ENCODE measurements at places on chromosomes 5 and 9.

DNA sequence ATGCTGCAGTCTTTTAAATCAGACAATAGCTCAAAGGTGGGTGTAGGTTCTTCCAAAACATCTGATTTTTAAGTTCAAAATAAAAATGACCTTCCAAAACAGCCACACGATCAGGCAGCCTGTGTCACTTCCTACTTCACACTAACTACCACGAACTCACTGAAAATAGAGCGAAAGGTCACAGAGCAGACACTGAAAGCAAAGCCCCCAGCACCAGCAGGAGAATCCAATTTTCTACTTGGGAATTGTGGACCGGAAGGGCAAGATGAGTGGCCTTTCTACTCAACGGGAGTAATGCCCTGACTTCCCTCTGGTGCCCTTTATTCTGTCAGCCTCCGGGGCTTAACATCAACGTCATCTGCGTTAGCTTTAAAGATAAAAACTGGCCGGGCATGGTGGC, 107.8 kb upstream of the FAM120A start:
- no peak for DNase-seq

GRCh38 chr5:95861221-95861863, 38.8 kb upstream of the GLRX start:
- peak; percentile 55 for DNase-seq

DNA sequence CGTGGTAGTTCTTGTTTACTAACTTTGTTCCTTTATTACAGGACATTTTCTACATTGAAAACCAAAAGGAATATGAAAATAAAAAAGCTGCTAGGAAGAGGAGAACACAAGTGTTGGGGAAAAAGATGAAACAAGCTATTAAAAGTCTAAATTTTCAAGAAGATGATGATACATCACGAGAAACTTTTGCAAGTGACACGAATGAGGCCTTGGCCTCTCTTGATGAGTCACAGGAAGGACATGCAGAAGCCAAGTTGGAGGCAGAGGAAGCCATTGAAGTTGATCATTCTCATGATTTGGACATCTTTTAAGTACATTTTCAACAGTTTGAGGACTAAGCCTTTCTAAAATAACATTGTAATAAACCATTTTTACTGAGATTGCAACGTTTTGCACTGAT, 23.8 kb downstream of the PHAX start:
- DNase-seq = no peak

- no peak for DNase-seq
Observed at GRCh38 chr5:98482321-98483300, 290.9 kb upstream of the RGMB start.

GRCh38 chr5:115168829-115169486, 750 bp downstream of the TRIM36 start:
- DNase-seq = no peak

GRCh38 chr5:74935752-74936091, 69.5 kb upstream of the FAM169A start:
- DNase-seq = no peak

- no peak for DNase-seq
Observed at GRCh38 chr9:13718539-13718938, 439.0 kb upstream of the MPDZ start.

DNA sequence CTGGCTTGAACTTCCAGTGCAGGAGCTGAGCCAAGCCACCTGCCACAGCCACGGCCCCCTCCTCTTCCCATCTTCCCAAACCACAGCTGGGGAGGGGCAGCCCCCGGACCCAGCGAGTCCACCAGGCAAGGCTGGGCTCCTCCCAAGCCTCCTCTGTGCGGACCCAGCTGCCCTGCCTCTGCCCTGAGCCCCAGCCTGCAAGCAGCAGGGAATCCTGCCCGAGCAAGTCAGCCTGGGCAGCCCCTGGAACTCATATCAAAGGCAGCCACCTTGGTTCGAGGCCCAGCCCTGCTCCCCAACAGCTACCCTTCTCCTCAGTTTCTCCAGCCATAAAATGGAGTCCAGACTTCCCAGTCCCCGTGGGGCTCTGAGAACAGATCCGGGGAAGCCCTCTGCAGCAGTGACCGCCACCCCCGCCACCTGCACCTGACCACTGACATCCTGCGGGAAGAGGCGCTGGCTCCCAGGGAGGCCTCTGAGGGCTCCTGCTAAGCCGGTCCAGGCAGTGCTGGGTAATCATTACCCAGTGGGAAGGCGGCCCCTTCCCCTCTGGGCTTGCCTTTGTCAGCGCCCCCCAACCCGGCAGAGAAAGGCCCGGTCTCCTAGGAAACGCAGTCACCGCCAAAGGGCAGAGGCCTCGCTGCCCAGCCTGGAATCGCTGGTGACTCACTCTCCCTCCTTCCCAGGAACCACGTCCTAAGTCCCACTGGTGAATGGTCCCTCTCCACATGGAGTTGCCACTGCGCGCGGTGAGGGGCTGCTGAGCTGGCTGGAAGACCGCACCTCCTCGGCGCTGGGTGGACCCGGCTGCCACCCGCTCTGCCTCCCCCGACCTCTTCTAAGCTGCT, 1.5 kb downstream of the VAV2 start:
- no peak for DNase-seq

GRCh38 chr5:174071484-174071883, 26.0 kb downstream of the NSG2 start:
- no peak for DNase-seq

- DNase-seq = peak; percentile 66
Observed at GRCh38 chr9:4985386-4986266, 554 bp downstream of the JAK2 start.

DNA sequence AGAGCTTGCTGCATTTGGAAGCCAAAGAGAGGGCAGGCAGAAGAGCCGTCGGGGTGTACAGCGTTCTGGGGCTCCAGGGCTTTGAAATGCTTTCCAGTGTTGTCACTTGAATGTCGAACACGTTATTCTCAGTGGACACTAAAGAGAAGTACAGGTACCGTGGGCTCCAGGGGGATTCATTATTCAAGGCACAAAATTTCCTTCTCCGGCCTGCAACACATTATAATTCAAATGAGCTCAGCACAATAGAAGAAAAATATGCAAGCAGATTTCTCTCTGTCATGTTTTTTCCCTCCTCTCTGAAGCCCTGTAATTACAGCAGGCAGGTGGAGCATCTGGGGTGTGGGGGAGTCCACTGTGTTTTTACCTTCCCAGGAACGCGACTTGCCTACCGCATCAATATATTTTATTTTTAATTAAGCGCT, 293.1 kb downstream of the ZSWIM6 start:
- DNase-seq = no peak

- no peak for DNase-seq
Observed at GRCh38 chr5:68540798-68541590, 325.4 kb downstream of the PIK3R1 start.

GRCh38 chr5:42586625-42587024, 163.4 kb downstream of the GHR start:
- DNase-seq = peak; percentile 60

GRCh38 chr5:21574961-21575360, 1278.2 kb downstream of the CDH12 start:
- no peak for DNase-seq

- no peak for DNase-seq
Observed at GRCh38 chr9:120846906-120847305, 4.2 kb upstream of the PSMD5 start.

DNA sequence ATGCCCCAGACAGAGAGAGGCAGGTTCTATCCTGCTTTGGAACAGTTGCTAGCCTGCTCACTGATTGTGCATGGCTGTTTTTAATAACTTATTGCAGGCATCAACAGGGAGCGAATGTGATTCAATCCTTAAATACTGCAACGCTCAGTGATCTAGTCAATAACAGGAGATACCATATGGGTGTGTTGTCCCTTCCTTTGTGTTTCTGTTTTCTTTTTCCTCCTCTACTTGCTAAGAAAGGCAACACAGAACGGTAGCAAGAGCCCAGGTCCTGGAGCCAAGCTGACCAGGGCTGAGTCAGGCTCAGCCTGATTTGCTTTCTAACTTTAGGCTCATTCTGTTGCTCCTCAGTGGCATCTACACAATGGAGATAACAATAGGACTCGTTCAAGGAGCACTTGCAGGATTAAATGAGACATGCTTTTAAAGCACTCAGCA, 98.6 kb upstream of the EQTN start:
- DNase-seq = no peak

DNA sequence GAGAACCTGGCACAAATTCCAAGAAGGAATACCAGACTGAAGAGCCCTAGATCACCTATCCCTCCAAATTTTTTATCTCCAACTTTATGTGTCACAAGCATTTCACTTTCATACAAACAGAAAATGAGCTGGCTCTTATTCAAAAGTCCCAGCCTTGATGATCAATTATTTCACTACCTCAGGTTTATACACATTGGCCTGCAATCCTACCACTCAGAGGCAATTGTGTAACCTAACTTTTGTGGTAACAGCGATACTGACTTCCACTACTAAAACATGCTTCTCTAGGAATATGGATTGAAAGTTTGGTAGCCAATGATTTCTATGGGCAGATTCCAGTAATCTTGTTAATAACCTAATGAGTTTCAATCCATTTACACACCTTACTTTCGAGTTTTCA, 10.5 kb downstream of the RNF38 start:
- no peak for DNase-seq

DNA sequence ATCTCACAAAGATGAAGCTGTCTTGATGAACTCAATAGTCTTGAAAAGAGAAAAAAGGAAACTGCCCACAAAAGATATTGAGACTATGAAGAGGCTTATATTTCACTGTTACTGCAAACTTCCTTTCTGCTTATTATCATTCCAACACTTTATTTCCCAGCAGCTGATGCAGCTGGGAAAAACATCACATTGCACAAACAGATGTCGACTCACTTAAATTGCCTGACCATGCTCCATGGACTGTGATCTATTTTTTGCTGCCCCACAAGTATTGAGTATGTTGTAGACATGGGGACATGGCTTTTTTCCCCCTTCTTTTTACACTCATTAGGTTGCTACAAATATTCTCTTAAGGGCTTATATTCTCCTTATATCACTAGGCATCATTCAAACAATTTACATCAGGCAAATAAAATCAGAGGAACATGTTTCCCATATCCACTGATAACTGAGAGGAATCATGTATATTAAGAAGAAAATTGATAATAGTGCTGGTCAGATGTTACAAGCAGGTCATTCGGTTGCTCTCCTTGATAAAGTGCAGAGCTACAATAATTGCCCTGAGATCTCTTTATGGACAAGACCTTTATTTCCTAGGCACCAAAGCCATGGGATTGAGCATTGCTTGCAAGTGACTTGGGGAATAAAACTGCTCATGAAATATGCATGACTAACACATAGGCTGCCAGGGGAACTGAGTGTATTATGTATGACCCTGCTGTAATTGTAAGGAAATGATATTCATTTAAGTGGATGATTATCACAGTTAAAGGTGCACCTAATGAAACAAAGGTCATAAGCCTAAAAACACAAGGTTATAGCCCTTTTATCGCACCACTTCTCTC, 509.9 kb downstream of the ZNF608 start:
- no peak for DNase-seq

- no peak for DNase-seq
Observed at GRCh38 chr9:112371060-112371459, 8.8 kb upstream of the HSDL2 start.

- DNase-seq = no peak
Observed at GRCh38 chr5:175706499-175706898, 48.6 kb downstream of the HRH2 start.

- DNase-seq = no peak
Observed at GRCh38 chr9:22143799-22144625, 134.9 kb upstream of the CDKN2B start.

Data from right forelimb (tissue), 1 donor.